ENCODE measurements at places on chromosomes 11 and 22.

DNA sequence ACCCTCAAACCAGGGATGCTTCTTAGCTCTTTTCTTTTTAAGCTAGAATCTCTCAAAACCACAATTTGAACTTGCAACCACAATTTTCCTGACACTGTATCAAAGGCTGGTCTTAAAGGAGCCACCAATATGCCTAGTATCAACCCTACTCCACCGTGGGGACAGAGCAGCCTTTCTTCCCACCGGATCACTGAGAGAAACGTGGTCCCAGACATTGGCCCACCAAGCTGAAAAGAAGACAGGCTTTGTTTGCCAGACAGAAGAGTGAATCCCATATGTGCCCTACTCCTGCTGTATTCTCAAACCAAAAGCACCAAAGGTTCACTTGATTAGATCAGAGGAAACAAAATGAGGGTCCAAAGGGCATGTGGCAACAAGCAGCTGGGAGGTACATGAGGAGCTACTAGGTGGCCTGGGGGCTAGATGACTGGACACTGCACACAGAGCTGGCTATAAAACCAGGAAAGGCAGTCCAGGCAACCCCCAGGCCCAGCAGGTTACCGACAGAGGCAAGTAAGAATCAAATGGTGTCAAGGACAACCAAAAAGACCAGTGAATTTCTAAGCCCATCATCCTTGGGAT is 3.6 kb upstream of the VWCE start:
- no peak for DNase-seq

GRCh38 chr11:86574493-86575207 is 97.8 kb downstream of the ME3 start:
- no peak for DNase-seq

GRCh38 chr11:69613594-69613993 is 27.4 kb upstream of the CCND1 start:
- DNase-seq = no peak

DNA sequence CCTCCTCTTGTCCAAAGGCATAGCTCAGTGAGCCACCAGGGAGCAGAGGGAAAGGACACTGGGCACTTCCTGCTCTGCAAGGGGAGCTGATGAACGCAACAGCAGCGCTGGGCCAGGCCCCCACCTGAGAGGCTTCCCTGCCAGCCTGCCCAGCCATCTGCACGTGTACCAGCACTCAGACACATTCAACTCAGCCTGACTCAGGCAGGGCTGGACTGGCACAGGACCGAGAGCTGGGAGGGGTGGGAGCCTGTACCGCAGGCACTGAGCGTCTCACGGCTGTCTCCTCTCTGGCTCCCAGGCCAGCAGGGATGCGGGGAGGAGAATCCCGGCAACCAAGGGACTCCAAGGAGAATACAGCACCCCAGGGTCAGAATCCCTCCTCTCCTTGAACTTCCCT is 411.8 kb downstream of the CTTN start:
- DNase-seq = no peak

GRCh38 chr11:28675183-28675582 is 567.0 kb downstream of the METTL15 start:
- DNase-seq = no peak

DNA sequence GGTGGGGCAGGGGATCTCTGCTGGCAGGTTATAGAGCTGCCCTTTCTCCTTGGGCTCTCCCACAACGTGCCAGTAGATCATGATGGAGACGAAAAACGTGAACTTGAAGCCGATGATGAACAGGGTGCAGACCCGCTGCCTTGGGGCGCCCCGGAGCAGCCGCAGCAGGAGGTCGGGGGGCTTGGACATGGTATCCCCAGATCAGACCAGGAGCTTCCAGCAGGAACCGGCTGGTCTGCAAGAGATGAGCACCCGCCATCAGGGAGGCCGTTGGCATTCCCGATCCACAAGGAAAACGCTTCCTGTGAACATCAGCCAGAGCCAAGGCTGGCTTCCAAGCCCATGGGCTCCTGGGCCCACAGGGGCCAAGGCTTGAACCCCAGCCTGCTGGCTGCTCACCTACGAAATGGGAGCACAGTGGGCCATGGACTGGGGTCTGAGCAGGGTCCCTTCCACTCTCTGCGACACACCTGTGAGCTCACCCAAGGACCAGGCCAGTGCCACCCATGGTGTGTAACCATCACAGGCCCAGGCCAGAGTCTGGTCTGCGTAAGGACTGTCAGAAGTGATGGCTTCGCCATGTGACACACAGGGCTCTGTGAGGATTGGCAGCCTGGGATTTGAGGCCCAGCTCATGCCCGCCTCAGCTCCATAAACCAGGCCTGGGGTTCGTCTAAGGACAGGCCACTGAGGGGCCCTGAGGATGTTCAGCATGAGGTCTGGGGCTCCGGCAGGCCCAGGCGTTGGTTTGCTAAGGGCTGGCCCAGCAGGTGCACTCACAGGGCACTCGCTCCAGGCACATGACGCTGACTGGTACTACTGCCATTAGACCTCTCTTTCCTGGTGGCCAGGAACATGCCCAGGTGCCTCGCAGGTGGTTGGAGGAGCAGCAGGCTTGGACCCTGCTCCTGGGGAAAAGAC is 26.6 kb downstream of the A4GALT start:
- no peak for DNase-seq

GRCh38 chr11:1060852-1061616 is 13.6 kb upstream of the MUC2 start:
- DNase-seq = no peak

- DNase-seq = no peak
Observed at GRCh38 chr11:44629732-44630345, 64.4 kb downstream of the CD82 start.

DNA sequence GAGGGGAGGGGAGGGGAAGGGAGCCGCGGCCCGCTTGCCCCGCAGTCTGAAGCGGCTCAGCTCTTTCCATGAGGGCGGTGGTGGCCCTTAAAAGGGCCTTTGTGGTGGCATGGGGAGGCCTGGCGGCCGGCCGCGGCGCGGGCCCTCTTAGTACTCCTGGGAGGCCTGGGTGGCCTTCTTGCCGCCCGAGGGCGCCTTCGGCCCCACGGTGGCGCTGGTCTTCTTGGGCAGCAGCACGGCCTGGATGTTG is 6.9 kb downstream of the DPAGT1 start:
- no peak for DNase-seq

- no peak for DNase-seq
Observed at GRCh38 chr11:69650081-69650831, 9.3 kb downstream of the CCND1 start.

- no peak for DNase-seq
Observed at GRCh38 chr11:3929649-3930048, 74.2 kb downstream of the STIM1 start.

DNA sequence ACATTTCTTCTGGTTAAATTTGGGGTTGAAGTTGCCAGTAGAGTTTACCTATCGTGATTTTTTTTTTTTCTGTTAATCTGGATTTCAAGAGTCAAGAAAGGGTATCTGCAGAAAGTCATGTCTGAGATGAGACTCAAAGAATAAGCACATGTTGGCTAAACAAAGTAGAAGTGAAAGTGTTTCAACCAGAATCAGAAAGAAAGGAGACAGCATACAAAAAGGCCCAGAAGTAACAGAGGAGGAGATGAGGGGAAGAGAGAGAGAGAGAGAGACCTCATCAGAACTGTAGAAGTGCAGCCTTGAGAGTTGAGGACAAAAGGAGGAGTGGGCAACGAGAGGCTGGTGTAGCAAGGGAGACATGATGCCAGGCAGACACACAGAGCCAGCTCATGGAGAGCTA is 54.9 kb downstream of the SVIP start:
- DNase-seq = no peak

- DNase-seq = peak; percentile 26
Observed at GRCh38 chr22:33853200-33854097, 66.8 kb downstream of the LARGE1 start.

DNA sequence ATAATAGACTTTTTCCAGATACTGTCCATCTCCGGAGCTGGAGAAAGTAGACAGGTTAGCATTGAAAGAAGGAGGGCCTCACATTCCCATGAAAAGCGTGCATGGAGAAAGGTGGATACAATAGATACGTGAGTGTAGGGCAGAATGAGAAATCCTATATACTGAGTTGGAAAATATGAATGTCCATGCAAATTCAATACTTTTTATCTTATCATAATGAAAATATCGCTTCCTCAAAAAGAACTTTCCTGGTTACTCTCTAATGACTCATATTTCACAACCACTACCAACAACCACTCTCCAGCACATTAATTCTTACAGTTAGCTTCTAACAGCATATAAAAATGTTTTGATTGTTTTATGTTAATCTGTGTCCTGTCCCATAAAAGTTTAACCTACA is 22.0 kb upstream of the MS4A6A start:
- no peak for DNase-seq

- no peak for DNase-seq
Observed at GRCh38 chr11:5225480-5225871, 1.4 kb downstream of the HBB start.

DNA sequence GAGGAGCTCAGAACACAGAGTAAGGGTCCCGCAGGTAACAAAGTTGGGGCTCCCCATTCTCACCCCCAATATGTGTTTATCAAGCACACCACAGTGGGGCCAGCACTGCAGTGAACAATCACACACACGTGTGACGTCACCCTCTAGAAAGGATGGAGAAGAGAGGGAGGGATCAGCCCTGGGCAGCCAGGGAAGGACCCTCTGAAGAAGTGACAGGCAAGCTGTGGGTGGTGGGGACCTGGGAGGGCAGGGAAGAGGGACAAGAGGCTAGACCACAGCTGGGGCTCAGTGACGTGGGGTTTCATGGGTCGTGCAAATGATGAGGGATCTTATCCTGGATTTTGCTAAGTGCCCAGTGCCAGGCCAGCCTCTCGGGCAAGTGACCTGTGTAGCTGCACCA is 28.7 kb upstream of the MYEOV start:
- DNase-seq = no peak

- no peak for DNase-seq
Observed at GRCh38 chr11:57213342-57214097, 23.5 kb downstream of the APLNR start.

DNA sequence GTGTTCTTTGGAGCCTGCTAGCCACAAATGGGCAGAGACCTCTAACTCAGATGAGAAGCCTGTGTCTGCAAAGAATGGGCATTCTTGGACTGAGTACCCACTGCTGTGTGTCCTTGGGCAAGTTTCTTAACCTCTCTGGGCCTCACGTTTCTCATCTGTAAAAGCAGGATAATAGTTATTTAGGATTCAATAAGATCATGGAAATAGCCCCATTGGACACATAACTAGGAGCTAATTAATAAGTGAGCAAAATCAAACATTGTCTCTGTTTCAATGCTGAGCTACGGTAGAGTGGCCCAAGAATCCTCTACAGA is 61.2 kb upstream of the WNT7B start:
- DNase-seq = no peak

GRCh38 chr22:26763633-26764361 is 106.4 kb downstream of the MIAT start:
- no peak for DNase-seq

DNA sequence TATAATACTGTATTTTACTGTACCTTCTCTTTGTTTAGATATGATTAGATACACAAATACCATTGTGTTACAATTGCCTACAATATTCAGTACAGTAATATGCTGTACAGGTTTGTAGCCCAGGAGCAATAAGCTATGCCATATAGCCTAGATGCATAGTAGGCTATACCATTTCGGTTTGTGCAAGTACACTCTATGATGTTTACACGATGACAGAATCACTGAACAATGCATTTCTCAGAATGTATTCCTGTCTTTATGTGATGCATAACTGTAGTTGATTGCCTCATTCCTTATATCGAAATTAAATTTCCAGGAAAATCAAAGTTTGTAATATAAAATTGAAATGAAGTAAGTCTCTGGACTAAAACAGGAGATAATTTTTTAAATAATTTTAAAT is 49.3 kb upstream of the OR5P2 start:
- no peak for DNase-seq

- peak; percentile 76 for DNase-seq
Observed at GRCh38 chr11:118691926-118692830, 12.7 kb upstream of the TREH start.

DNA sequence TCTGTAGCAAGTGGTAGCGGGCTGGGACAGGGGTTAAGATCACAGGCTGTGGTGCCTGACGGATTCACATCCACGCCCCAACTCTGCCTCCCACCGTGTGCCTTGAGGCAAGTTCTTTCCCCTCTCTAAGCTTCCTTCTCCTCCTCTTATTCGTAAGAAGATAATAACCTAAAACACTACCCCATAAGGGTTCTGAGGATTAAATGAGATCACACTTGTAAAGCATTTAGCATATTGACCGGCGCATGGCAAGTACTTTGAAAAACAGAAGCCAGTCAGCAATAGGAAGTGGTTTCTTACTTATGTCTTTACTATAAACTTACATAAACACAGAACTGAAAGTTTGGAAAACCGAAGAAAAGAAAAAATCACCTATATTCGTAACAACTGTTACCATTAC is 15.5 kb upstream of the LMO2 start:
- no peak for DNase-seq

DNA sequence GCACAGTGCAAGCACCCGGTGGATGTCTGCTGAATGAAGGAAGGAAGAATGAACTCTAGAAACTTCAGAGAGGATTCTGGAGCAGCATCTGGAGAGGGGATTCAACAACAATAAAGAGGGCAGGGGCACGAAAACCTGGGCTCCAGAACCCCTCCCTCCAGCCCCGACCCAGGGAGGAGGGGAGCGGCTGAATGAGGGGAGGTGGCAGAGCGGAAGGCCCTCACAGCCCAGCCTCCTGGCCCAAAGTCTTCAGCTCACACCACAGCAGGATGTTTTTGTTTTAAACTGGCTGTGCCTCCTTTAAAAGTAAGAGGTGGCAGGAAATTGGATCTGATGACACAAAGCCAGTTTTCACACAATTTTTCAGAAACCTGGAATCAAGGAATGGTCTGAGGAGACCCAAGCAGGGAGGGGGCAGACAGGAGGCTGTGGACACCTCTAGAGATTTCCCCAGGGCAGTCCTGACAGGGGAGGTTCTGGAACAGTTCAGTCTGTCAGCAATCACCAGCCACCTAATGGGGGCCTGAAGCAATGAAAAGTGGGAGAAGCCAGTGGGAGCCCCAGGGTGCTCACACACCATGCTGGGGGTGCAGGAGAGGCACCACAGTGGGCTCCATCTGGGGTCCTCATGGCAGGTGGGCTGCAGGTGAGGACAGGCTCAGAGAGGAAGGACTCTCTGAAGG is 44.4 kb upstream of the TCF20 start:
- DNase-seq = no peak

DNA sequence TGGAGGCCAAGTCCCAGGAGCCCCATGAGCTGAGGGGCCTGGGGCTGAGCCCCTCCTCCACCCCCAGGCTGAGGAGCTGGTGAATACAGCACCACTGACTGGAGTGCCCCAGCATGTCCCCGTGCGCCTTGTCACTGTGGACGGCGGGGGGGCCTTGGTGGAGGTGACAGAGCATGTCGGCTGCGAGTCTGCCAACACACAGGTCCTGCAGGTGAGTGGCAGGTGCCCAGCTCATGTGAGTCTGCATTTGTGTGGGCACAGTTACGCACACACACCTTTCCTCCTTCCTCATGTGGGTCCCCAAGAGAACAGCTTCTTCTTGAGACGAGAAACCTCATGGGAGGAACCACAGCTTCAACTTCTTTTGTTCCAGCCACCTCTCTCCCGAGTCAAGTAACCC is 7.7 kb downstream of the TMEM132A start:
- DNase-seq = no peak

GRCh38 chr11:111351374-111352055 is 27.6 kb downstream of the POU2AF1 start:
- DNase-seq = no peak
